ENCODE measurements at places on chromosomes 16 and 17.

DNA sequence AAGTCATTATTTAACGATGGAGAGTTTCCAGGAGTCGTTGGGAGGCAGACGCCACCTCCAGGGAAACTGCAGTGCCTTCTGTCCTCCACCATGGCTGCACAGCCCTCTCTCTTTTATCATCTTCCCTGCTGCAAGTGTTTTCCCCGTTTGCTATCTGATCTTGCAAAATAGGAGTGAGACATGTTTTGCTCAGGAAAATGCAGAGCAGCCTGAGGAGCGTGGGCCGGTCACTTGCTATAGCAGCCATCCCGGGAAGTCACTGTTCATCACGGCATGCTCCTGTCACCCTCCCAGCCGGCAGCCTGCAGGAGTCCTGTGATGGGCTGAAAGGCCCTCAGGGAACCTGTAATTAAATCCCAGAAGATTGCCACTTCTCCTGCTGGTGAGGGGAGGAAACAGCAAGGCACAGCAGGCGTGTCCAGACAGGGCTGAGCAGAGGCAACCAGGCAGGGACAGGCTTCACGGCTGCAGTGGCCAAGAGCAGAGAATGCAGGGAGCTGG, 143.1 kb downstream of the GSG1L start:
- no peak for DNase-seq

DNA sequence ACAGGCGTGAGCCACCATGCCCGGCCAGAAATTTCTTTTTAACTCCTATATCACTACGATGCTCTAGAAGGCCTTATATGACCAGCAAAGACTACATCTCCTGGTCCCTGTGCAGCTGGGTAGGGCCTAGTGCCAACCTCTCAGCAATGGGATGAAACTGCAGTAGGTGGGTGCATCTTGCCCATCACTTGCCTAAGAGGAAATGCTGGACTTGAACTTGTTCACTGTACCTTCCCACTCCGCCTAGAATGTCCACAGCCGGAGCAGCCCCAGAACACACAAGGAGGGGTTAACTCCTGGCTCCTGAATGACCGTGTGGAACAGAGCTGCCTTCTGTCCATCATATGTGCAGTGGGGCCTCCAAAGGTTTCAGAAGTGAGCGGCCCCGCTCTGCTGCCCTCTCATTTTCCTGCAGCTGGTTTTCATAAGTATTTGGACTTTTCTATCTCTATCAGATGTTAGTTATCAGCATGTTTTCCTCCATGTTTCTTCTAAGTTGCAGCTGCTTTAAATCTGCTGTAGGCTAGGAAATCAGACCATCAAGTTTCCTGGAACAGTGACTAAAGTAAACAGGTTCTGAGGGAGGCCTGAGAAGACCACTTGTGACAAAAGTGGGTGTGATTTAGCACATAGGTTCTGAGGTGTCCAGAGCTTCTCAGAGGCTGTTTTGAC, 52.5 kb downstream of the WSB1 start:
- no peak for DNase-seq

DNA sequence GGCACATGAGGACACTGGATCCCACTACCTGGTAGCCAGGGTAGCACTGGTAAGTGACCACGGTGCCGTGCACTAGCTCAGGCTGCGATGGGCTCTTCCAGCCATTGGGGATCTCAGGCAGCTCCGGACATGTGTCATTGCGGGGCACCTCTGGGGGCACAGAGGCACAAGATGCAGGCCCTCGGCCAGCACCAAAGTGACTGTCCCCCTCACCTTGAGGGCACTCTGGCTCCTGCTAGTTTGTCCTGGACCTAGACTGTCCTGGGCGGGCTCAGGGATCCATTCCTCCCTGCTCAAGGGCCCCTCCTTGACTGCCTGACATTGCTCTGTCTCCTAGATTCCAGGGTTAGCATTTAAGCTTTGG, 6.7 kb upstream of the PHF12 start:
- no peak for DNase-seq

GRCh38 chr16:75921281-75921680, 195.0 kb upstream of the CPHXL start:
- no peak for DNase-seq

GRCh38 chr16:7408700-7409365, 76.2 kb downstream of the RBFOX1 start:
- DNase-seq = no peak

- DNase-seq = peak; percentile 23
Observed at GRCh38 chr17:75645889-75646637, 12.8 kb downstream of the SMIM5 start.

- DNase-seq = peak; percentile 32
Observed at GRCh38 chr17:2138318-2138717, 83.4 kb downstream of the HIC1 start.

GRCh38 chr17:73278049-73278464, 16.4 kb upstream of the CPSF4L start:
- no peak for DNase-seq

GRCh38 chr16:82585675-82586074, 41.1 kb upstream of the CDH13 start:
- DNase-seq = no peak

DNA sequence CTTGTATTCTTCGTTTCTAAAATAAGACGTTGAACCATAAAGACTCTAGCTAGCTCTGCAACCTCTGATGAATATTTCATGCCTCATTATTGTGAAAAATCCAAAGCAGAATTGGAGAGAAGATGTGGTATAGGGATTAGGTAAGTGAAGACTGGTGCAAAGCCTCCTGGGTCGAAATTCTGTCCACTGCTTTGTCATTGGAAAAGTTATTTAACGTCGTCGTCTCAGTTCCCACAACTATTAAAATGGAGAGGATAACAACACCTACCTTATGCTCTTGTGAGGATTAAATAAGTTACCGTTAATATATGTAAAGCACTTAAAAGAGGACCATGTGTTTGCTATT, 1.4 kb upstream of the PRPSAP2 start:
- no peak for DNase-seq

Data from CD4-positive, alpha-beta T cell treated with Interleukin-21 for 1 hour (primary cell).